Fibroblast of gingiva (primary cell): ENCODE measurements at places on chromosomes 2 and 18.

DNA sequence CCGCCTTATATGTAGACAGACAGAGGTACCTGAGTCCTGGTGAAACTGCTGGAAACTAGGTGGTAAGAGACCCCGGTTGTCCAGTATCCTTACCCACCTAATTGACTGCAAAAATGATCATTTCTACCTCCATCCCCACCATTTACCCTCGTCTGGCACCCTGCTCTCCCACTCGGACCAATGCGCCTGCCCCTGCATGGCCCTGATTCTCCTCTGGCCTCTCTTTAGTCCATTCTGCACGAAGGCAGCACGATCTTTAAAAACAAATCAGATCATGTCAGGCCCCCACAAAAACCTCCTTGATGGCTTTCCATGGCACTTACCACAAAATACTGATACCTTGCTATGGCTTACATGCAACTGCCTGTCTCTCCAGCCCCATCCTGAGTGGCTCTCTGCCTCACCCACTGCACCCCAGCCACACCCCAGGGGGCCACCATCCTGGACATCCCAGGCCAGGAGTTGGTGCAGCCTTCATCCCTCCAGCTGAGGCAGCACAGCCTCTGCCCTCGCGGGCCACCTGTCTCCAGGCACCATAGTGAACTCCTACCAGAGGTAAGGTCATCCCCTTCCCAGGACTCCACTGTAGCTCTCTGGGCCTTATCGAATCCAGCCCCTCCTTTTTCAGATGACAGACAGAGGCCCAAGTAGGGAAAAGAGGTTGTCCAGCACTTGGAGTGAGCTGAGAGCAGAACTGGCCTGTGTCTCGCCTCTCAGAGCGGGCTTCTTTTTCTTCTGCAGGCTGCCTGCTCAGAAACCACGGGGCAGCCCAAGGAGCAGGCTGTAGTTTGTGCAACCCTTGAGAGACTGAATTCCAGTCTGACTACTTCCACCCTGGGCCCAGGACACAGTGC is 12.3 kb upstream of the CIB4 start:
- DNase-seq = no peak

DNA sequence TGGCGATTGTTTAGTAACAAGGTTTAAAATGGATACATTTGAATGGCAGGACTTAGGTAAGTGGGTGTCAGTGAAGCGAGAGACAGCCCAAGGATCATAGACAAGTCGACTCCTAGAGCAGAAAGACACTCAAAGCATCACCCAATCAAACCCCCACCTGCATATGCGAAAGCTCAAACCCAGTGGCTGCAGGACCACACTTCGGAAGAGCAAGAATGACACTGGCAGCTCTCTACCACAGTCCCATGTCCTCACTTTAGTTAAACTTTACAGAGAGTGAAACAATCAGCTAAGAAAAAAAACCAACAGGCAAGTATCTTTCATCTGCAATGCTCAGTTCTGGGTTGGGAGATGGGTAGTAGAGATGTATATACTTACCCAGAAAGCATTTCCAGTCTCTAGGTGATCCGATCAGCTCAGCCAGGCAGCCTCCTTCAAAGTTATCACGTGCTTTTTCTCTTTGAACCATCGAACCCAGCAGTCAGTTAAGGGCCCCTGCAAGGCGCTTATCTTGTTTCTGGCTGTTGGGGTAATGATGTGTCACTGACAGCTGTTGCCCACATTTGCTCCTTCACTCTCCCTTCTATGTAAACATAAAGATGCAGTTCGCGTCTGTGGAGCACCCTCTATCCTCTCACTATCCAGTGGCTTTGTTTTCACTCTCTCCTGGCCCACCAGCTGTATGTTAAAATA is 357.5 kb upstream of the ID2 start:
- DNase-seq = no peak

DNA sequence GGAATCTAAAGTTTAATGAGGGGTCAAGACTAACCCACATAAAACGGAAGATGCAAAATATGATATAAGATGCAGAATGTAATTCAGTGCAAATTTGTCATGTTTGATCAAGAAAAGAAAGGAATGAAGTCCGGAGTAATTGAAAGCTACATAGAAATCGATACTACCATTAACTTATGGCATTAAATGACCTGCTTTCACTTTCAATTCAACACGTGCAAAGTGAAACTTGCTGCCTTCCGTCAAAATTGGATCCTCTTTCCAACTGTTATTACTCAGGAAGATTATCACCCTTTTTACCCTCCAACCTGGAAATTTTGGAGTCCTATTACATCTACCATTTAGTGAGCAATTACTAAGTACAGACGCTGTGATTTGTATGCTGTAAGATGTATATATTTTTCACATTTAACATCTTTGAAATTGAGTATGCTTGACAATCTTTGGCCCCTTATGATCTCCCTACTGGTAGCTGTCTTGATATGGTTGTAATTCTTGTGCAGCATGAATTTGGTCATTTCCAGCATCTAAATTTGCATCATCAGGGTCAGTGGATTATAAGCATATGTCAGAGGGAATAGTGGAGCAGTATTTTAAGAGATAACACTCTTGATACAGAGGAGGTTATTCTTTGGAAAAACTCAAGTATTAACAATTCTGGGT is 18.6 kb downstream of the UNC80 start:
- no peak for DNase-seq

- no peak for DNase-seq
Measured at GRCh38 chr2:137255990-137256389, 490.6 kb downstream of the THSD7B start.

GRCh38 chr2:75403991-75404428 is 156.7 kb downstream of the EVA1A start:
- DNase-seq = peak; percentile 42

GRCh38 chr2:486371-486770 is 190.8 kb downstream of the TMEM18 start:
- DNase-seq = no peak

DNA sequence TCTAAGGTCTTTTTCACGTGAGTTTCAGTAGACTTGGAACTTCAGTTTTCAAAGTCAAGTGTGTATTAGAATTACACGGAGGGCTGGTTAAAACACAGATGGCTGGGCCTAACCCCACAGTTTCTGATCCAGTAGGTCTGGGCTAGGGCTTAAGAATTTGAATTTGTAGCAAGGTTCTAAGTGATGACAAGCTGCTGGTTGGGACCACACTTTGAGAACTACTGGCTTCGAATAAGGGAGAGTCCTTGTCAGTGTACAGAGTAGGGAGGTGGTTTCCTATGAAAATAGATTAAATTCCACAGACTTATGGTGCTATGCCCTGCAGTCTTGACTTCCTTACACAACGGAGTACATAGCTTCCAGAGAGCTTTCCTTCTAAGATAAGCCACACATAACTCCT is 4.5 kb downstream of the RHOB start:
- no peak for DNase-seq

DNA sequence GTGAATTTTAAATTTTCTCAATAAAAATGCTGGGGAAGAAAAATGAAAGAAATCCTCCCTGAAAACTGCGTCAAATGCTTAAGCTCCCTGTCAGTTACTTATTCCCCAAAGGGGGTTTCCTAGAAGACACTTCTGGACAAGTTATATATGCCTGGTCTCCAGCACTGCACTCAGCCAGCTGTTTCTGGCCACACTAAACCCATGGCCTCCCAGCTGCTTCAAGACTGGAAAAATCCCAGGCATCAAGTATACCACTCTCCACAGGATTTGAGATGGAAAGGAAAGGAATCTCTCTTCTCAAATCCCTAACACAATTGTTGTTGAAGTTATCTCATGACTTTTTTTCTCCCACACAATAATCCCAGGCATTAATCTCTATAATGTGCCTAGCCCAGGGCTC is 245.7 kb downstream of the NBAS start:
- DNase-seq = no peak

DNA sequence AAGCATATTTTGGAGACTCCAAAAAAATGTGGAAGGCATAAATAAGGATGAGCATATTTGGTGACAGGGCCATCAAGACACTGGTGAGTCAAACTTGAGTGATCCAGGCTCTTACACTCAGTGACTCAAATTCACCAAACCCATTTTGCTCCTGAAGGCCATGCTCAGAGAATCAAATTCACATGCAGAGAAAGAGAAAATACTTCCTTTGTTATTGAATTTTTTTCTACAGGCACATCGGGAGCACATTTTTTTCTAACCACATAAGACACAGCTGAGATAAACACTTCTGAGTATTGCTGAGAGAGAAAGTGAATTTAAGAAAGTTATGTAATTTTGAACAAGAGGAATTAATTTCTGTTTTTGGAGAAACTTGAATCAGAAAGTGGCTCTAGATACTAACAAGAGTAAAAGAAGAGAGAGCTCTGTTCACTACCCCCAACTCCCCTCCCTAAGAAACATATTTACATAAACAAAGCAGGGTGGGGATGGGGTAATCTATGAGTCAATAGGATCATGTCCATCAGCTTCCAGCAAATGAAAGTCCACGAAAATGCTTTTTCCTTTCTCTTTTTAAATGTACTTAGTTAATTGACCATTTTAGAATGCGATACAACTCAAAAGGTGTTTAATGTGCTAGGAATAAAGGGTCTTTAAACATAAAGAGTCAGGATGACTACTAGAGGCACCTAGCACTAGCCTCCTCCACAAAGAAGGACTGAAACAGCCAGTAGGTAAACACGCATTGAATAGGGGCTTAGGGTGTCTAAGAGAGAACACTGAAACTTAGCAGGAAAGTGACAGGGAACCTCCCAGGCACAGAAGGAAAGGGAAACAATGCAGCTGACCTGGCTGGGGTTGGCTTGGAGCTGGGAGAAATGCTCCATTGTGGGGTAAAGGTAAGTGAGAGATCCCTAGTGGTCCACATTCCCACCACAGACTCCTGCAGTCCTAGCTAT is 152.3 kb downstream of the KCNE4 start:
- peak; percentile 24 for DNase-seq

DNA sequence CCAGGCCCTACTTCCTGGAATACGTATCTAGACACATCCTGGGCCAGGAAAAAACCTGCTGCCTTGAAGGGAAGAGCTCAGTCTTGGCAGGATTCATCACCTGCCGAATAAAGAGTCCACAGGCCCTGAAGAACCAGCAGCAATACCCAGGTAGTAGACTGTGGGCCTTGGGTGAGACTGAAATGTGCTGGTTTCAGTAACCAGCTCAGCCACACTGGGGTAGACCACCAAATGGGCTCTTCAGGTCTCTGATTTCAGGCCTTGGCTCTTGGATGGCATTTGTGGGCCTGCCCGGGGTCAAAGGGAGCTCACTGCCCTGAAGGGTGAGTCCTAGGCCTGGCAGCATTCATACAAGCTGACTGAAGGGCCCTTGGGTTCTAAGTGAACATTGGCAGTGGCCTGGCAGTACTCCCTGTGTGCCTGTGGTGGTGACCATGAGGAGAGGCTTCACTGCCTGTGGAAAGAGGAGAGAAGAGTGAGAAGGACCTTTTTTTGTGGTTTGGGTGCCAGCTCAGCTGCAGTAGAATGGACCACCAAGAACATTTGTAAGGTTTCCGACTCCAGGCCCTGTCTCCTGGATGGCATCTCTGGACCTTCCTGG is 175.1 kb downstream of the ANKRD30B start:
- no peak for DNase-seq

GRCh38 chr2:105329561-105330495 is at the start of gene TGFBRAP1:
Gene TGFBRAP1 (minus strand): TSS chr2:105329735. CDS start chr2:105308301, 21,434 bp downstream.
- peak; percentile 47 for DNase-seq

DNA sequence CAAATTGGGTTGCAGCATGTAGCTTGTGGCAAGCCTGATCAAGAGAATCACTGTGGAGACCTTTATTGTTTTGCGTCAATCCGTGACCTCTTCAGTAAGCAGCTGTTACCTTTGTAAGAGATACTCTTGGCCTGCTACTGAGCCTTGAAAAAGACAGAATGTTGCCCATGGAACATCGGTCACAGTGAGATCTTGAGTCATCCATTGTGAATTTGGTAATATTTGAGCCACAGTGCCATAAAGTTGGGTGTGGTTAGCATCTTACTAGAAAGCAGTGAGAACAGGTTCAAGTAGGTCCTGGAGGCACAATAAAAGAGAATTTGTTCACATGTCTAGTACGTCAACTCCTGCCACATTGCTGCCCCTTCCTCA is 12.7 kb upstream of the EFR3B start:
- DNase-seq = no peak

GRCh38 chr2:205010196-205010595 is 464.9 kb downstream of the PARD3B start:
- no peak for DNase-seq

GRCh38 chr2:10722252-10722825 is 909 bp downstream of the ATP6V1C2 start:
- no peak for DNase-seq

DNA sequence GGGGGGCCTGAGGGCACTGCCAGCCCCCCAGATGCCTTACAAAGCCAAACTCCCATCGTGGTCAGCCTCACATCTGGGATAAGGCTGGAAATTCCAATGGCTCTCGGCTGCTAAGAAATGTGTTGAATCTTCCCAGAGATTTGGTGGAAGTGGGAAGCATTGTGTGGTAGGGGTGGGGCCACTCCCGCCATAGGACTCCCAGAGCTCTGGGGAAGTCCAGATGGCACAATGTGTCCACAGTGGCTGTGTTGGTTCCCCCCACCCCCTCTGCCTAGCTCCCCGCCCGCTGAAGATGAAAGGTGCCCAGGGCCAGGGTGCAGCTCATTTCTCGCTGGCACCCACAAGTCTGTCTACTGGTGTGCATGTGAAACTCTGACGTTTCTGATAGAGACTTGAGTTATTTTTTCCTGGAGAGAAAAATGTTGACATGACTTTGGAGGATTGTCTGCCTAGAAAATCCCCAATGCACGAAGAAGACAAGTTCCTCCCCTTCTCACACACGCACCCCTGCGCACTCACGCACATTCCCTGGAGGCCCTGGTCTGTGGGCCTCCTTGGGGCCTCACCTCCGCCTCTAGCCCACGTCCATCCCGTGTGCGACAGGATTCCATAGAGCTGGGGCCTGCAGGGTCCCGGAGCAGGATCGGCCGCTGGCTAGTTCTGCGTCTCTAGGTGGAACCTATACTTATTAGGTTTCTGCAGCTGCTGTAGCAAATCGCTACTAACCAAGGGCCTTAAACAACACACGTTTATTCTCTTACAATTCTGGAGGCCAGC is 199.1 kb downstream of the ZFP36L2 start:
- DNase-seq = no peak
